ENCODE measurements at places on chromosomes 1 and 21.

GRCh38 chr1:5563861-5564577 lies 428.2 kb downstream of the NPHP4 start:
- DNase-seq: no peak

DNA sequence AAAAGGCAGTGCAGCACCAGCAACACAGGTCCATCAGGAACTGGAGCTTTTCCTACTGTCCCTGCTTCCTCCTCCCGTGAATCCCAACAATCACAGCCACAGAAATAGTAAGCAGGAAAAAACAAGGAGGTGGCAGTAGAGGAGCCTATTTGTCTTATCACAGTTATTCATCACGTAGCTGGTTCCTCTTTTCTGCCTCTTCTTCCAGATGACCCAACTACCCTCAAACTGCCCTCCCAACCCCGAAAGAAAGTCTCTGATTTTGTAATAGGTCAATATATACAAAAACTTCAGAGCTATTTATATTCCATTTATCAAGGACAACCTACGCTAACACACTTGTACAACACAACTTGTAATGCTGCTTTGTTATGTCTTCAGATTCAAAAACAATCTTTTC lies 21.4 kb downstream of the GNB1 start:
- no peak for DNase-seq

DNA sequence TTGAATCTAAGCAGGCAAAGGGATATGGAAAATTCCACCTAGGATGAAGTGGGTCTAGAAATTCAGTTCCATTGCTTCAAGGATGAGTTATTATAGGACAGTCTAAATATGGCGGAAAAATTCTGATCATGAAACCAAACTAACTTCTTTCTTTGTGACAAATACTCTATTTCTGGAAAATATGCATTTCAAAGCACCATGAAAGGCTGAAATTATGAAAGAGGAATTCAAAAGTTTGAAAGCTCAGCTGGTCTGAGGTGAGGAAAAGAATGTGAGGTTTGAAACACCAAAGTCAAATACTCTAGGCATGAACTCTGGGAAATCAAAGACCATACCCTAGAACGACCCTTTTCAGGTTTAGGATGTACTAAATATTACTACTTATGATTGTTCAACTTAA lies 36.4 kb upstream of the COL11A1 start:
- no peak for DNase-seq

DNA sequence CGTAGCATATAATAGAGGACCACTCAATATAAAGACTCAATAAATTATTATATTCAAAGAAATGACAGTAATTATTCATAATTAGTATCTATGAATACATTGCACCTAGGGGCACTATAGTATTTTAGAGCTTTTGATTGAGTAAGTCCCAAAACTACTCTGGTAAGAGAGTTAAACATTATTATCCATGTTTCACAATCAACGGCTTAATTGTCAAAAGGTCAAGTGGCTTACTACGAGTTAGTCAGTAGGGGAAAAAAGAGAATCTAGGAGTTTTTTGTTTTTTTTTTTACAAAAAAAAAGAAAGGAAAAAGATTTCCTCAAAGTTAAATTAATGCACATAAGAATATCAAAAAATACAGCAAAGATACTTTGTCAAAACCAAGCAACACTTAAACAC lies 20.4 kb upstream of the LAMC1 start:
- no peak for DNase-seq
